ENCODE measurements at places on chromosomes 12 and 14.

DNA sequence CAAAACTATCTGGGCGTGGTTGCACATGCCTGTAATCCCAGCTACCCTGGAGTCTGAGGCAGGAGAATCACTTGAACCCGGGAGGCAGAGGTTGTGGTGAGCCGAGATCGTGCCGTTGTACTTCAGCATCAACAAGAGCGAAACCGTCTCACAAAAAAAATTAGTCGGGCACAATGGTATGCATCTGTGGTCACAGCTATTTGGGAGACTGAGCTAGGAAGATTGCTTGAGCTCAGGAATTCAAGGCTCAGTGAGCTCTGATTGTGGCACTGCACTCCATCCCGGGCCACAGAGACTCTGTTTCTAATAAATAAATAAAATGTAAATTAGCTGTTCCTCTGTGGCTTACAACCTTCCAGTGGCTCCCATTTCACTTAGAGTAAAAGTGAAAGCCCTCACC is 28.0 kb downstream of the RCOR1 start:
- DNase-seq = no peak

GRCh38 chr12:65170209-65170881 is 962 bp downstream of the LEMD3 start:
- peak; percentile 89 for DNase-seq

DNA sequence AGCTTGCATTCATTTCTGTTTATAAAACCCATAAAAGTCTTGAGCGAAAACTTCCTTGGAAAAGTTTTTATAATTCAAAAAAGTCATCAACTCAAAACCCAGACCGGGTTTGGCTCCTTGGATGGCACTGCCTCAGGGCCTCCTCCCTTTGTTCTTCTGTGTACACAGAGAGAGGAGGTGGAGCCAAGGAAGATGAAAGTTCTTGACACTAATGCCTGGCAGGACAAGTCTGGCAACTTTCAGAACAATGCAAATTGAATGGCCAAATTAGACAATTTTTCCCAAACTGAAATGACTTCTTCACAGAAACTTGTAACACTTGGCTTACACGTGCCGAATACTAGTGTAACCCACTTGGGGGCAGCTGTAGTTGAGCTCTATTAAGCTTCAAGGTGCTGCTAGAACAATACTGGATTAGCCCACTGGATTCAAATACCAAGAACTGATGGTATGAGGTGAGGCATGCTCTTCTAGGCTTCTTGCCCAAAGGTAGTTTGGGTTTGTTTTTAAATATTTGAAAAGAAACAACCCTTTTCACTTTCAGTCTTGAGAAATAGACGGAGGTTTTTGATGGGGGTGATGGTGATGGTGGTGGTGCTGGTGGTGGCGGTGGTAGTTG is 86.6 kb upstream of the FRMD6 start:
- DNase-seq = no peak

DNA sequence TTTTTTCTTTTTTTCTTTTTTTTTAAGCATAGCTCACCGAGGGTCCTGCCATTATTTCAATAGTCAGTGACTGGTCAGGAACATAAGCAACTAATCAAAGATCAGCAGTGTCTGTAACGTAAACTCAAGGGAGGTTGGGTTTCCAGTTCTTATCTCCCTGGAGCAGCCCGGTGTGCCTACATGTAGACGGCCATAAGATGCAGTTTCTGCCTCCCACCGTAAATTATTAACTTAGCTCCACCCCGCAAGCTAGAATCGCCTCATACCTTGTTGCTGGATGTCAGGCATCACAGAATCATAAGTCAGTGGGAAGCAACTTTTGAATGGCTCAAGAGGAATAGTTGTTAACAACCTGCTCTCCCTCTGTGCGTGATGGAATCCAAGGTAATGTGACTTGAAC is at the start of gene MYO1H:
MYO1H (plus strand) TSS at position 312 of the 400 bp plus-strand sequence; CDS start at position 373, 61 bp downstream.
- DNase-seq = no peak

- peak; percentile 46 for DNase-seq
These were observed 75.3 kb upstream of the ZDHHC17 start for GRCh38 chr12:76688631-76689030.

DNA sequence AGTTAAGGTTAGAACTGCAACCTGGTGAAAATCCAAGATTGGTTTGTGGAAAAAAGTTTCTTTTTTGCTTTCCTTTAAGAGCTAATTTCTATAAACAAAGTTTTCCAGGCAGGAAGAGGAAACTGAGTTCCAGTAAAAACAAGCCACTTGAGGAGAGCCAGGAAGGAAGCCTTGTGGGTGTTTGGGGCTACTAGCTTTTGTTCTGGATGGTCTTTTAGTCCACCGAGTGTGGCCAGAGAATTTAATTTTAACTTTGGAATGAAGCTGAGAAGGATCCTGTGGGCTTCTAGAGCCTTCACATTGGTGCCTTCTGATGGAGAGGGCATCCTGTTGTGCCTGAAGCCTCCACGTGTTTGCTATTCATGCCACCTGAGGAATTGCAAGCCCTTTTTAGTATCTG is 327.9 kb downstream of the C12orf75 start:
- DNase-seq = no peak

- DNase-seq = no peak
These were observed 9.6 kb upstream of the TBX5 start for GRCh38 chr12:114415525-114415868.

- no peak for DNase-seq
These were observed 32.1 kb downstream of the CMKLR1 start for GRCh38 chr12:108307006-108307405.

DNA sequence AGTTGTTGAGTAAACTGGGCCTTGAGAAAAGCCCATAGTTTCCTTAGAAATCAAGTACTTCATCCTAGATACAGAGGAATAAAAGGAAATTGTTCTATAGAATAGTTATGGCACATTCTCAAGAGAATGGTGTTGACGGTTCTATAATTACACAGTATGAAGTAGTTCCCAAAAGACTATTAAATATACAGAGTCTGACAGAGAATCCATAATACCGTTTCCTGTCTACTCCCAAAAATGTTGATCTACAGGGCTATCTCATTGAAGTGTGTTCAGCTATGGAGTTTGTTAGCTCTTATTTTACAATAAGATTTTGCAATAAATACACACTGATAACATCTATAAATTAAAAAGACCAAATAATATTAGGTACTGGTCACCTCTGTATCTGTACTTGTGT is 799.7 kb downstream of the RPS29 start:
- DNase-seq = no peak

DNA sequence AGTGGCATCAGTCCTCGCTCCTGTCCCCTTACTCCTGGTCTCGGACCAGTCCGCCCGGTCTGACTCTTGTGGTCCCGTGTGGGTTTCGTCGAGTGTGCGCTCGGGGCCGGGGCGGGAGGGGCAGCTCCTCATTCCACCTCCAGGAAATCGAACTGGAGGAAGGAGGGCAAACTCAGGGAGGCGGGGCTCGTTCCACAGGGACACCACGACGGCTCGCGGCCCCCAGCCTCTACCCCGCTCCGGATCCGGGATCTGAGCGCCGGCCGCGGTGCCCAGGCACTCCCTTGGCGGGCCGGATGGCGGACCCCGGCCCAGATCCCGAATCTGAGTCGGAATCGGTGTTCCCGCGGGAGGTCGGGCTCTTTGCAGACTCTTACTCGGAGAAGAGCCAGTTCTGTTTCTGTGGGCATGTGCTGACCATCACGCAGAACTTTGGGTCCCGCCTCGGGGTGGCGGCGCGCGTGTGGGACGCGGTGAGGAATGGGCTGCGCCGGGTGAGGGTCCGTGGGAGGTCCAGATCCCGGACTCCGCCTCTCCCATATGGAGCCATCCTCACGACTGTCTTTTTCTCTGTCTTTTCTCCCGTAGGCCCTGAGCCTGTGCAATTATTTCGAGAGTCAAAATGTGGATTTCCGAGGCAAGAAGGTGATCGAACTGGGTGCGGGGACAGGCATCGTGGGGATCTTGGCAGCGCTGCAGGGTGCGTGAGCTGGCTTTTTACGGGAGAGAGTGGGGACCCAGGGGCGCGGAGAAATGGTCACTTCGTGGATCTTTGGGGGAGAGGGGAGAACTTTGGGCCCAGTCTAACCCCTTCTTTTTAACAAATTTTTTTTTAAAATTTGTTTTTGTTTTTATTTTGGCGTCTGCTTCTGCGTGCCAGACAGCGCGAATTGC is at the start of gene EEF1AKMT3:
EEF1AKMT3 (plus strand) TSS at position 186 of the 894 bp plus-strand sequence; CDS start at position 297, 111 bp downstream.
- DNase-seq = peak; percentile 47

- no peak for DNase-seq
These were observed 140.2 kb upstream of the CRY1 start for GRCh38 chr12:107233551-107233950.

DNA sequence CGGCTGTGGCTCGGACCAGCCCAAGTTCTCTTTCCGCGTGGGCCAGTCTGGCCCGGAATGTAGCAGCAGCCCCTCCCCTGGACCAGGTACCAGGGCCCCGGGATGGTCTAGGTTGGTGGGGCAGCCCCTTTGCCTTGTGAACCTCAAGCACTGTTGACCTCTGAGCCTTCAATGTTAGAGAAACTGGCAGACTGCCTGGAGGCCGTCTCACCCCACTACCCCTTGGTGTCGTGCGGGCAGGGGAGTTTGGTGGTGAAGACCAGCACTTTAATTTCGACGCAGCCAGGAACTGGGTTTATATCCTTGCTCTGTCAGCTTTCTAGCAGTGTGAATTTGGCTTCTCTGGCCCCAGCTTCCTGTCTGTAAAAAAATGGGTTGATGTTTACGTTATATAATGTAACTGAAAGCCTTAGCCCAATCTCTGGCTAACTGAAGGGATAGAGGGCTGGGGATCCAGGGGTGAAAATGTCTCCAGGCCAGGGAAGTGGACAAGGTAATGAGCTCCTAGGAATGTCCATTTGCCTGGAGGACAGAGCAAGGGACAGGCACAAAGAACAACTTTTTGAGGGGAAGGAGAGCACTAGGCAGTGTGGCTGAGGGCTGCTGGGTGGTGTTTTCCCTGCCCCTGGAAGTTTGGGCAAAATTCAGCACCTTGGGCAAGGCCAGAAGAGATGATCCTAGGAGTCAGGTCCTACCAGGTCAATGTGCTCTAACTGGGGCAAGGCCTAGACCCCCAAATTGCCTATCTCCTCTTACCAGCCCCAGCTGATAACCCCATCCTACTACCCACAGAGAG is 11.4 kb downstream of the MCRS1 start:
- DNase-seq = no peak

- DNase-seq = no peak
These were observed 883.7 kb upstream of the TMEM132C start for GRCh38 chr12:127383281-127383680.

- peak; percentile 81 for DNase-seq
These were observed 27.8 kb upstream of the PNMA1 start for GRCh38 chr14:73741876-73742519.

DNA sequence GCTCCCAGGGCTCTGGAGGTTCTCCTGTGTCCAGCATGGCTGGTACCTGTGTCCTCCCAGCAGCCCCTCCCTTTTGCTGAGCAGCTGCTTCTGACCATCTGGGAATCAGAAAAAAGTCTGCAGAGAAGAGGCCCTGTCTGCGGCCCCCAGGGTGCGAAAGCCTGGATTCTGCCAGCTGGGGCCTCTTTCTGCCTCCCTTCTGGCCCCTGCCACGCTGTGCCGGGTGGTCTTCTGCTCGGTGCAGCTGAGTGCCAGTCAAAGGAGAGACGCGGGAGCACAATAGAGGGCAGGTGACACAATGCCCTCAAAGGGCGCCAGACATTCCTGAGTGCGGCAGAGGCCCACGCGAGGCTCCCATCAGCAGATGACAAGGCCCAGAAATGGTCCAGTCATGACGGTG is 12.6 kb downstream of the BTBD6 start:
- DNase-seq = no peak

- peak; percentile 23 for DNase-seq
These were observed 836 bp downstream of the EVL start for GRCh38 chr14:100065942-100066574.

DNA sequence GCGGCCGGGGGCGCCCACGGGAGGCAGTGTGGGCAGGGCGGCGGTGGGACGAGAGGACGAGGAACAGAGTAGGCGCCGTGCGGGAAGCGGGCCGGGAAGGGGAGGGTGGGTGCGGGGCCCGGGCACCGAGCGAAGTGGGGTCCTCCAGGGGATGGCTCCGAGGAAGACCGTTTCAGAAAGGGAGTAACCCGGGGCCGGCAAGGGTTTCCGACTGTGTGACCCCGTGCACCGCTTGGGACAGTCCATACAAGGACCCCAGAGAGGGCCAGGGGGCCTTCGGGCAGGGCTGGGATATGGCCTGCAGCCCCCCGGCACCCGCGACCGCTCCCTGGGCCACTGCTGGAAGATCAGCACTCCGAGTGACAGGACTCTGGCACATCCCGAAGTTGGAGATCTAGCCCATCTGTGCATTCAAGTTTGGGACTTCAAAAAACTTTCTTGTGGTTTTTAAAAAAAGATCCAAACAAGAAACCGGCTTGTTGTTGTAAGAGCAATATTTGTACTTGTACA is 448 bp downstream of the TSPAN9 start:
- peak; percentile 9 for DNase-seq

GRCh38 chr12:112304436-112304835 is 77.8 kb downstream of the HECTD4 start:
- no peak for DNase-seq

- no peak for DNase-seq
These were observed 119.2 kb upstream of the EVL start for GRCh38 chr14:99945732-99946651.

GRCh38 chr12:107684029-107684795 is 1.4 kb upstream of the PWP1 start:
- no peak for DNase-seq

- no peak for DNase-seq
These were observed 38.9 kb downstream of the FERMT2 start for GRCh38 chr14:52911904-52912303.

DNA sequence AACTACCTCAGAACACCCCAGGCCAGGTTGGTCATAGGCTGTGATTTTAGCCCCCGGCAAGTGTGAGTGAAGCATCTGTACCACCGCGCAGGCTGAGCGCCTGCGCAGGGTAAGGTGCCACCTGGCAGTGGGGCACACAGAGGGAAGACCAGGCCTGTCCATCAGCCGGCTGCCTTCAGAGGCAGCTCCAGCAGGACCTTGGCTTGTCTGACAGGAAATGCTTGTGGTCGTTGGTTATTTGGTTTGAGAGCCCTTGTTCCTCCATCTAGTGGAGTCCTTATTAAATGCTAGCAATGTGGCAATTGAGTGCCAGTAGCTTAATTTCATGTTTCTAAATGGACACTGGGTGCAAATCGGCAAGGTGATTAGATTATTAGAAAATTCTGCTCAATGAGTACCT is 27.5 kb downstream of the SLC25A29 start:
- no peak for DNase-seq

DNA sequence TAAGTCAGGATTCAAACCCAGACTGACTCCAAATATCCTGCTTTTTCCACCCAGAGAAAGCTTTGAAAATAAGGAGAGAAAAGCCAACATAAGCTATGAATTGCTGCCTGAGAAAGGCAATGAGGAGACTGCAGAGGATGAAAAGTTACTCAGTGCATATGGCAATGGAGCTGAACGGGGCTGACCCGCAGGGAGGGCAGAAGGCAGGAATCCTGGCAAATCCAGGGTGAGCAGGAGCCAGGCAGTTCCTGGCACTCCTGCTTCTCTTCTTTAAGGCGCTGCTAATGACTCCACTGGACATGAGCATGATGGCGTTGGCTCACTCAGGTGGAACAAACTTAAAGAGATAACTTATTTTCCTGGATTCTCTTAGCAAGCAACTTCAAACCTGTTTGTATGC is 95.2 kb upstream of the TMCC3 start:
- DNase-seq = no peak

- DNase-seq = no peak
These were observed 14.4 kb downstream of the GALNT16 start for GRCh38 chr14:69274321-69274720.

Measured in erythroblast (primary cell).